ENCODE measurements at places on chromosomes 4 and X.

GRCh38 chrX:110442635-110443034 lies 84.0 kb downstream of the RTL9 start:
- DNase-seq: no peak

DNA sequence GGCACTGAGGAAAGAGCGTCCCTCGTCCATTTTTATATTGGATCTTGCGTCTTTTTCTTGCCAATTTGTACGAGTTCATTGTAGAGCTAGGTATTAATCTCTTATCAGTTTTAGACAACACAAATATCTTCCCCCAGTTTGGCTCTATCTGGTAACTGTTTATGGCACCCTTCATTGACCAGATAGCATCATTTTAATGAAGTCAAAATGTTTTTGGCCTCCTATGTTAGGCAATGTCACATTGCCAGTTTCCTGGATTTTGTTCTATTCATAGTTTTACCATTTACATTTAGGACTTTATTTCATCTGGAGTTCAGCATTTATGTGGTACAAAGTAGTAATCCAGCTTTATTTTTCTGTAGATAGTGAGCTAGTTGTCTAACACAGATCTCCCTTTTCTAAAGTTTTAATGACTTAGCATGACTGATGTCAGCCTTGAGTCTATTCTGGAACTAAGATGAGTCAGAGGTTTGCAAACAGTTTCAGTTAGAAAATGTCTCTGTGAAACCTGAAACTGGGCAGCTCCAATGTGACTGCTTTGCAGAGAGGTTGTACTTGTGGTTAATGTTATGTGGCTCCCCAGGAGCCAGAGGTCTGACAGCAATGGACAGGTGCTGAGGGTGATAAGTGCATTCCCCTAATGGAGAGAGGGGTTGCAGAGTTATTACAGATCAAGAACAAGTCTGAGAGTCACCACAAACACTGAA lies 5.3 kb upstream of the STBD1 start:
- DNase-seq: no peak

DNA sequence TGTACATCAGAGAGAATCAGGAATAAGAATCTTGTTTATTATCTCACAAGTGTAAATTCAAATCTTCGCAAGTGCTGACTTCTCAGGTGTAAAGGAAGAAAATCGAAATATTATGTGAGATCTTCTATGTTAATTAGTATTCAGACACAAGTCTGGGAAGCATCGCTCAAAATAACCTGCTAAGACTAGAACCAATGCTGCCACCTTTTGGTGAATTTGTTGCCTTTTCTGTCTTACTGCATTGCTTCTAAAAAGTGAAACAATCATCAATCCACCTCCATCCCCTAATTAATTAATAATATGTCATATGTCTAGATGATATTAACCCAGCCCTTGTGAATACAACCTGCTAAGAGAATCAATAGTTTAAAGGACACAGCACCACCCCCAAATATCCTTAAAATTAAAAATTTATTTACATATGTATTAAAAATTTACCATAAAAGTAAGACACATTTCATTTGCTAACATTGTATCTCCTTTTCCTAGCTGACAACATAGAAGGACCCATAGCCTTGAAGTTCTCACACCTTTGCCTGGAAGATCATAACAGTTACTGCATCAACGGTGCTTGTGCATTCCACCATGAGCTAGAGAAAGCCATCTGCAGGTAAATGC lies 3.5 kb downstream of the EPGN start:
- no peak for DNase-seq

DNA sequence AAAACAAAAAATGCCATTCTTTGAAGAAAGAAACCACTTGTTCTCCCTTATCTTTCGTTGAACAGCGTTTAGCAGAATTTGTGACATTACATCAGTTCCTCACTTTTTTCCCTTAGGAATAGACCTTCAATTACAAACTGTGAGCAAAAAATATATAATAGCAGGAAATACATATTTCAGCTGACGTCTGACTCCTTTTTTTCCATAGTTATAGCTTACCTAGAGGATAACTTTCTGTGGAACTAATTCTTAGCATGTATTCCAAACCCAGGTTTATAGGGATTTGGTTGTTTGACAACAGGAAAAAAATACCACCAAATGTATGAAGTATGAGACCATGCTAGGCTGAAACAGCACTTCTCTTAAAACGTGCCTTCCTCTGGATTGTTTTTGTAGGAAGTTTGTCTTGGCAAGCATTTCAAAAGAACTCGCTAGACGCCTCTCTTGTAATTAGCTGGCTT lies 2.0 kb upstream of the LIMCH1 start:
- DNase-seq: no peak

- no peak for DNase-seq
Measured at GRCh38 chr4:184401397-184402171, 72.8 kb downstream of the IRF2 start.

GRCh38 chr4:1445716-1446445 lies 39.6 kb upstream of the NKX1-1 start:
- no peak for DNase-seq

- DNase-seq: no peak
Measured at GRCh38 chr4:38681281-38681991, 17.4 kb downstream of the KLF3 start.

GRCh38 chrX:92232182-92232581 lies 453.0 kb downstream of the PCDH11X start:
- no peak for DNase-seq

- no peak for DNase-seq
Measured at GRCh38 chr4:135227842-135228241, 1026.3 kb upstream of the PABPC4L start.

GRCh38 chr4:66921433-66921832 lies 623.9 kb downstream of the CENPC start:
- DNase-seq: no peak

DNA sequence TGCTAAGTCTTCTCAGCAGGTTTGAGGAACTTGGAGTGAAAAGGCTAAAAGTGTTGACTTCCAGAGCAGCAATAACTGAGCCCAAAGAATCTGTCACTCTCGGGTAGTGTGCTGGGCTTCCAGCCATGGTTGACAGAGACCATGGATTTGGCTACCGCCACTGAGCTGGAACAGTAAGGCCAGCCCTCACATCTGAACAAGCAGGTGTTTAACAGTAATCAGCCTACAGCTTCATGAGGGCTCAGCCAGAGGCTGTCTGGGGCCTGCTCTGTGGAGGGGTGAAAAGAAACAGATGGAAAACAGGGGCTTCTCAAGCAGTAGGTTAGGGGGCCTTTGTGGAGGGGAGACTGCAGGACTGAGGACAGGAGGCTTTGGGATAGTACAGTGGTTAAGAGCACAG lies 14.9 kb downstream of the RASL11B start:
- DNase-seq: no peak

GRCh38 chr4:76160355-76160754 lies 12.2 kb upstream of the NUP54 start:
- DNase-seq: no peak

GRCh38 chrX:82218361-82218760 lies 1016.5 kb downstream of the SH3BGRL start:
- DNase-seq: no peak

GRCh38 chr4:7865533-7865932 lies 74.1 kb downstream of the AFAP1 start:
- no peak for DNase-seq

GRCh38 chrX:54931107-54931506 lies 10.5 kb downstream of the TRO start:
- DNase-seq: no peak

DNA sequence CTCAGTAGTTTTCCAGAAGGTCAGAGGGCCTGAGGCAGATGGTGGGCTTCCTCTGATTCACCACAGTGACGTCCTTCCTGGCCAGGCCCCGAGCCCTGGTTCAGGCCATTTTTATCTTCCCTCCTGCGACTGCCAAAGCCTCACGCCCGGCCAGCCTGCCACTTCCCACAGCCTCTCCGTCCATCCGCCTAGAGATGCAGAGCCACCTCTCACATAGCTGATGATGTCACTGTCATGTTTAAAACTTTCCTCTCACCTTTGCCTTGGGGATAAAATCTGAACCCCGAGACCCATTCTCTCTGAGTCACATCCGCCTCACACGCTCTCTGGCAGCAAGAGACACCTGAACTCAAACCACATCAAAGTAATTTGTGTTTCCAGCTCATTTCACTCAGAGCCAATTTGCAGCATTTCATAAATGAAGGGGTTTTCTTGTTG lies 175.3 kb downstream of the QDPR start:
- DNase-seq: no peak

DNA sequence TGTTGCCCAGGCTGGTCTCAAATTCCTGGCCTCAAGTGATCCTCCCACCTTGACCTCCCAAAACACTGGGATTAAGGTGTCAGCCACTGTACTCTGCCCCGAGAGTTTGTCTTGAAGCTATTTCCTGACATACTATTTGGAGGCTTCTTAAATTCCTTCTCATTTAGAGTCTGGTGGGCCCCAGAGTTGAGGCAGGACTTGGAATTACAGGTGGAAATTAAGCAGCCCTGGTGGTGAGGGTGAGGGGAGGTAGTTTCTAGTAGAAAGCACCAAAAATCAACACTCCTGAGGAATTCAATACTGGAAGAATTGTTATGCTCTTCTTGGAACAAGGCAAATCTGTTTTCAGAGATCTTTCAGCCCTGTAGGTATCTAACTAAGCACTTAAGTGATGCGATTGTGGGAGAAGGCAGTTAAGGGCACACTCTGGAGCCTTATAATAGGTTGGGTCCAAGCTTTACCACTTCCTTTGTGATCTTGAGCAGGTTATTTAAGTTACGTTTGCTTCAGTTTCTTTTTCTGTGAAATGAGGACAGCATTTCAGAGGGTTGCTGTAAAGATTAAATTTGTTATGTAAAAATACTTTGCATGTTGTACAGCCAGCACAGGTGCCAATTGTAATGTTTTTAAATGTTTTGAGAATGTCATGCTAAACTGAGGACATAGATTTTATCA lies 200.7 kb downstream of the SOWAHB start:
- no peak for DNase-seq

GRCh38 chr4:23602720-23603119 lies 287.1 kb downstream of the PPARGC1A start:
- DNase-seq: no peak

DNA sequence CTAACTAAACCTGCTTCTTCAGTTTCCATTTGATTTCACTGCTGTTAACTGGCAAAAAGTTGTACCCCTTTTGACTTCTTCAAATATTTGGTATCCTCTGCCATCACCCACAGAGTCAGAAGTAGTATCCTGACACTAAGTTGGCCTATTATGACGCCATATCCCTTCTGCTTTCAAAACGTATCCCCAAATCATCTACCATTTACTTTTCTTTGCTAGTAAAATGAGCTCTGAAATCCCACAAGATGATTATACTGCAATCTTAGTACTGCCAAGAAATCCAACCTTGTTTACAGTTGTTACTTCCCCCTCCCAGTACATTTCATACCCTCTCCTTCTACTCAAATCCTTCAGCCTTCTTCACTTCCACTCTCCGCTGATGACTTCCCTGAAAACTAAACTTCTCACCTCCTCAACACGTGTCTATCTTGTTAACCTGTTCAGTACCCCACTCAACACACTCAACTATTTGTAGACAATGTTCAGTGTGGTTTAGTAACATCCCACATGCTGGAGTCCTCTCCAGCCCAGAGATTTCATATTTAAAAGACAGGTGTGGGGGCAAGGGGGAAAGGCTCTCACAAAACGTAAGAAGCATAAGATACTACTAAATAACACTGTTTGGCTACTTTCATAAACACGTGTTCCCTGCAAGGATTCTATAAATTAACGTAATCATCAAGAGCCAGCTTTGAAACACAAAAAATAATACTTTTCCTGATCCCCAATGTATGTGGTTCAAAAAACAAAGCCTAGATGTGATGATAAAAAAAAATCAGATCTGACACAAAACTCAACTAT lies 1.3 kb downstream of the NAF1 start:
- no peak for DNase-seq

DNA sequence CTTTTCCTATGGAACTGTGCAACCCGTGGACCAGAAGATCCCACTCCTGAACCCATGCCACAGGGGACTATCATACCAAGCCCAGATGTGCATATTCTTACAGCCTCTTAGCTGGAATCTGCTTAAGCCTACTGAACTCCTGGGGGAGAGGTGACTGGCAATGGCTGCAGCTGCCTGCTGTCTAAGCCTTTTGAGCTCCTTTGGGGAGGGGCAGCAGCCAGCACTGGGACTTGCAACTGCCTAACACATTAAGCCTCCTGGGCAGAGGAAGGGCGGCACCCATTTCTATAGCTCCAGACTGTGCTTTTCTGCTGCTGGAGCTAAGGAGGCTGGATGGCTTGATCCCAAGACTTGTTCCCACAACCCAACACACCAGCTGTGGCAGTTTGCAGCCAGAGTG lies 117.9 kb upstream of the VEGFC start:
- no peak for DNase-seq

GRCh38 chr4:6241062-6241845 lies 28.4 kb upstream of the WFS1 start:
- DNase-seq: no peak

All from cortex of kidney (tissue), 1 donor.